Activated CD8-positive, alpha-beta memory T cell treated with anti-CD3 and anti-CD28 coated beads, Interleukin-2, amount 10 ng/mL, durations not matched to agents 7 days and 5 days (primary cell): ENCODE measurements at places on chromosomes 16 and 17.

GRCh38 chr17:8488491-8488890, 52.8 kb downstream of the NDEL1 start:
- no peak for DNase-seq

DNA sequence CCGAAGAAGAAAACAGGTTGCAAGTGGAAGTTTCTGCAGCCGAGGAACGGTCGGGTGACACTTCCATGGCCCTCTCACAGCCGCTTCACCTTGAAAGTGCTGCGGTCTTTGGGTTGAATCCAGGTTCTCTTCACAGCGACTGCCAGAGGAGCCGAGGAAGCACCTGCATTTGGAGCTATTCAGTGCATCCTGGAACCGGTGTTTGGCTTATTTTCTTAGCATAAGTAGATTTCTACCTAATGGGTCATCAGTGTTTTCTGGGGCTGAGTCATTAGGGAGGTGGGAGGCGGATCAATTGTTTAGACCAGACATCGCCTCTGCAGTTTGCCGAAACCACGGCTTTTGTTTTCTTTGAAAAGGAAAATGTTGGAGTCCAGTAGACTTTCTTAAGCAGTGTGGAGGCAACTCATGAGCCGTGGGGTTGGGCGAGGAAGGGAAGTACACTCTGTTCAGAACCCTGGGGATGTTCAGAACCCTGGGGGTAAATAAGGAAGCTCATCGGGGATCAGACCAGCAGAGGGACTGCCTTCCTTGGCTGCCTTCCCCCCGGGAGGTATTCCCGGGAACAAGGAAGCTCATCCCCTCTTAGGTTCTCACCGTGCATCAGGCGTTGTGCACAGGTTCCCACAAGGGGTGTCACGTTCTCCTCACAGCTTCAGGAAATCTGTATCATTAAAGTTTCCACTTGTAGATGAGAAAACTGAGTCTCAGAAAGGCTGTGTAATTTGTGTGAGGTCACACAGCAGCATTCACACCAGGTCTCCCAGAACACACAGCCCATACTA, 361.5 kb downstream of the SNX29 start:
- DNase-seq = no peak

DNA sequence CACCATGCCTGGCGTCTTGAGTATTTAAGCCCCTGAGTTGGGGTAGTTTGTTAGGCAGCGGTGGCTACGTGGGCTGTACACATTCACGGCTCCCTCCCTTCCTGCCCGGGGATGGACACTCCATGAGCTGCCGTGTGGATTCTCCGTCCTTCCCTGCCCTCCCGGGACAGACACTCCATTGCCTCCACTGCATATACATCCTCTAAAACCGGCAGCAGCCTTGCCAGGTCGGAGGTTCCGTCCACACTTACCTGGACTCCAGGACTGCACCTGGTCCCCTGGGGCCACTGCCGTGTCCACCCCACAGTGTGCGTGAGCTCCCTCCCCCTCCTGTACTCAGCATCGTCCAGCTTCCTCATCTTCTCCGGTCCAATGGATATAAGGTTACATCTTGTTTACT, 3.5 kb upstream of the SPATA2L start:
- no peak for DNase-seq

GRCh38 chr16:54936979-54937670, 6.5 kb downstream of the IRX5 start:
- no peak for DNase-seq

DNA sequence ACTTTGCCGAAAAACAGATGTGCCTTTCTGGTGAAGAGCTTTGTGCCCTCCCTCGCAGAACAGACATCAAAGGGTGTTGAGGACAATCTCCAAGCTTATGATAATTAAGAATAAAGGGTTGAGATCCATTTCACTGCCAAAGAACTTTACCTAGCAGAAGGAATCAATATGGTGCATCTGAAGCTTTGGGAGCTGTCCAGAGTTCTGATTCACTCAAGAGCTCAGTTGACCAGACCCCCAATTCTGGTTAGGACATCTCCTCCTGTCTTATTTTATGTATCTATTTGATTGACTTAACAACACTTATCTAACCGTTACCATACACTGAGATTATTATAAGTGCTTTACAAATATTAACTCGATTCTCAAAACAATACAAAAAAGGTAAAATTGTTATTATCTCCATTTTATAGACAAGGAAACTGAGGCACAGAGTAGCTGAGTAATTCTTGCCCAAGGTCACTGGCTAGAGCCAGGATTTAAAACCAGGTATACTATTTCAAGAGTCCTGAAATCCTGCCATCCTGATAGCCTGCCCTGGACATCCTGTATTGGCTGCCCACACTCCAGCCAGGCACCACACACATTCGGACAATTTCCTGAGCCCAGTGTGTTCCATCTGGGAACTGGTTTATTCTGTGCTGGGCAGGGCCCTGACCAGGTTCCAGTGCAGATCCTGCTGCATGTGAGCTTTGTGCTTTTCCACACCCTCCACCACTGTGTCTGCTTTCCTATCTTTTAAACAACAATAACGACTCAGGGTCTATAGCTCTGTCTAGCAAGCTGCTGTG, 29.8 kb downstream of the PITPNM3 start:
- no peak for DNase-seq

DNA sequence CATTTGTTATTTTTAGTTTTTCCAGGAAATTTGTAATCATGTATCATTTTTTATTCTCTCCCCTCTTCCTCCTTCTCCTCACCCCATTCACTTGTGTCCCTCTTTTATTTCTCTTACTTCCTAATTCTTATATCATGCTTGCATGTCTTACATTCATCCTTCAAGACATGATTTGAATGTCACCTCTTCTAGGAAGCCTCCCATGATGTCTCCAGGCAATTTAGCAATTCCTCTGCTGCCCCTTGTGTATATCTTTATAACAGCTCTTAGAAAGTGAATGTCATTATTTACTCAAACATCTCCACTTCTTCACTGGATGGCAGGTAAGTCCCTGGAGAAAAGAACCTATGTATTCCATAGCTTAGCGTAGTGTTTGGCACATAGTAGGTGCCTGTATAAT, 7.8 kb downstream of the HNF1B start:
- DNase-seq = no peak

DNA sequence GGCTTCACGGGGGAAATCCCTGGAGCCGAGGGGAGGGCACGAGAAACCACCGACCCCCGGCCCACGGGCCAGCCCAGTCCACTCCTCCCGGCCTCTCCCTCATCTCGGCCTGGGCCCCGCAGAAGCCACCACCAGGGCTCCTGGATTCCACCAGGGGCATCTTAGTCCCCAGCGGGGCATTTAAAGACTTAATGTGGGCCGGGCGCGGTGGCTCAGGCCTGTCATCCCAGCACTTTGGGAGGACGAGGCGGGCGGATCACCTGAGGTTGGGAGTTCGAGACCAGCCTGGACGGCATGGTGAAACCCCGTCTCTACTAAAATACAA, 24.1 kb upstream of the ABR start:
- no peak for DNase-seq

DNA sequence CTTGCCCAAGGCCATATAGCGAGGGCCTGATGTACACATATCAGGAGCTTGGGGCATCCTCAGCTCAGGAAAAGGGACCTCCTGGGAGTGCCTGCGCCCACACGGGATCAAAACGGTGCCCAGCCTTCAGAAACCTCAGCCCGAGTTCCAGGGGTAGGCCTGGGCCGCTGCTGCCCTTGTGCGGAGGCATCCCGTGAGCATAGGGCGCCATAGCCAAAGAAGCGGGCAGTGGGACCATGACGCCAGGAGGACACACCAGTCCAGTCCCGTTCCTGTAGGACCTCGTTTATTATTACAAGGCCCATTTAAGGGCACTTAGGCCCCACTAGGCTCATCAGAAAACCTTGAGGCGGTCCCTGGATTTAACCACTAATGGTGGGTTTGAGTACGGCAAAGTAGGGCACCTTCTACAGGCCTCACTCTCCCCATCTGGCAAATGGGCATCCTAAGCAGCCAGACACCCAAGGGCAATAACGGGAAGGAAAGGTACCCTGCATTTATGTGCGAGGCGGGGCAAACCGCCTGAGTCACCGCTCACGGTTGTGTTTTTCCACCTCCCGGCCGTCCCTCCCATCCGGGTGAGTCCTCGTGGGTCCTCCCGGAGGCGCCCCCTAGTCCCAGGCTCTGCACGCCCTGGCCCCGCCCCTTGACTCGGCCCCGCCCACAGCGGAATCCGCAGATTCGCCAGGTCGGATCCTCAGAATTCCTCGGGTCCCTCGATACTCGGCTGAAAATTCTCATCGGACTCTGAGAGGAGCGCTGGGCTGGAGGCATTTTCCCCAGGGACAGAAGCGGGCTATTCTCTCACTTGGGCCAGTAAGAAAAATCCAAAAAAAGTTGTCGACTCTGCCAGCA, 726 bp upstream of the SETD1A start:
- DNase-seq = peak; percentile 92

DNA sequence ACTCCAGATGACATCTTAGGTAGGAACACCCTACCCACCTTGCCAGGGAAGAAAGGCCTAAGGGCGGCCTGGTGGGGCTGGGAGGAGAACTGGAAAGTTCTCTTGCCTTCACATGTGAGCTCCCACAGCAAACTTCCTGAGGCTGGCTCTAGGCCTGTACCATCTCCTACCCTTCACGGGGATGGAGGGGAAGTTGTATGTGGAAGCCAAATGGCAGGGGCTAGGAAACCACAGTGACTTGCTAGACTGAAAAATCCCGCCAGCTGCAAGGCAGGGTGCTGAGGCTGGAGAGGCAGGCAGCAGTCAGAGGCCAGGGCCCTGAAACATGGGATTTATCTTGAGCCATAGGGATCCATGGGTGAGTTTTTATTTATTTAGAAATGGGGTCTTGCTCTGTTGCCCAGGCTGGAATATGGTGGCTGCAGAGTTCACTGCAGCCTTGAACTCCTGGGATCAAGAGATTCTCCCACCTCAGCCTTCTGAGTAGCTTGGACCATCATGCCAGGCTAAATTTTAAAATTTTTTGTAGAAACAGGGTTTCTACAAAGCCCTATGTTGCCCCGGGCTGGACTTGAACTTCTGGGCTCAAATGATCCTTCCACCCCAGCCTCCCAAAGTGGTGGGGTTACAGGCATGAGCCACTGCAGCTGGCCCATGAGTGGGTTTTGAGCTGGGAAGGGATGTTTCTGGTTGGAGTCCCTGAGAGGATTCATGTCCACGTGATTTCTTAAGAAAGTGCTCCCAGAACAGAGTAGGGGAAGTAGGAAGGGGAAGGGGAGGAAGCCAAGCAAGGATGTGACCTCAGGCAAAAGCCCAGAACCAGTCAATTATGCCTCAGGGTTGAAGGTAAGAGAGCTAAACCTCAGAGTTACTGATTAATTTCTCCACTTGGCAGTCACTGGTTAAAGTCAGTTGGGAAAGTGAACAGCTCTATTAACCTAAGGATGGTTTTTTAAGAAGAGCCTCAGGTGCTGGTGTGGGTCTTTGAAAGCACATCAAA, 4.0 kb upstream of the KAT8 start:
- DNase-seq = no peak

- DNase-seq = peak; percentile 89
Measured at GRCh38 chr16:67504031-67505021, 21.0 kb upstream of the AGRP start.

GRCh38 chr17:44549686-44550085, 7.6 kb upstream of the FZD2 start:
- no peak for DNase-seq

DNA sequence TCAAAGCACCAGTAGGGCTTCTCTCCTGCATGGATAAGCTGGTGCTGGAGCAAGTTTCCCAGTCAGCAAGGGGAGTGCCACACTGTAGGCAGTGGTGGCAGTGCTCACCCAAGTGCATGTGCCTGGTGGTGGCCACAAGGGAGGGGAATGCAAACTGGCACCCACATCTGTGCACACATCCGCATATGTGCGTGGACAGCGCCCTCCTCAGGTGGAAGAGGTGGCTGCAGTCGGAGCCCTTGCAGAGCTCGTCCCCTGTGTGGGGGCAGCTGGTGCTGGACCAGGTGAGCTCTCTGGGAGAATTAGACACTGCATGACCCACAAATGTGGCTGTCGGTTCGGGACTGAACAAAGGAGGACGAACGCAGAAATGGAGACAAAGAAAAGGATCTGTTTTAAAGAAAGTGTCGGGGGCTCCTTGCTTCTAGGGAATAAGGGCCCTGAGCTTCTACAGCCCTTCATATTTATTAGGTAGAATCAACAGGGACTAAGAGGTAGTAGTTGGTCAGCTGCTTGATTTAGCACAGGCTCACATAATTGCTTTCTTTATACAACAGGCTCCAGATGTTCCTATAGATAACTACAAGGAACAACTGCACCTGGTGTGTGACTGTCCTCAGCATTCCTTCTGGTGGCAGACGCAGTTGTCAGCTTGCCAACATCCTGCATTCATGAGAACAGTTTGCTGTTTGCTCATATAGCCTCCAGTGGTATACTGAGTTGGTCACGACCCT, 5.3 kb upstream of the ZNF689 start:
- peak; percentile 88 for DNase-seq

DNA sequence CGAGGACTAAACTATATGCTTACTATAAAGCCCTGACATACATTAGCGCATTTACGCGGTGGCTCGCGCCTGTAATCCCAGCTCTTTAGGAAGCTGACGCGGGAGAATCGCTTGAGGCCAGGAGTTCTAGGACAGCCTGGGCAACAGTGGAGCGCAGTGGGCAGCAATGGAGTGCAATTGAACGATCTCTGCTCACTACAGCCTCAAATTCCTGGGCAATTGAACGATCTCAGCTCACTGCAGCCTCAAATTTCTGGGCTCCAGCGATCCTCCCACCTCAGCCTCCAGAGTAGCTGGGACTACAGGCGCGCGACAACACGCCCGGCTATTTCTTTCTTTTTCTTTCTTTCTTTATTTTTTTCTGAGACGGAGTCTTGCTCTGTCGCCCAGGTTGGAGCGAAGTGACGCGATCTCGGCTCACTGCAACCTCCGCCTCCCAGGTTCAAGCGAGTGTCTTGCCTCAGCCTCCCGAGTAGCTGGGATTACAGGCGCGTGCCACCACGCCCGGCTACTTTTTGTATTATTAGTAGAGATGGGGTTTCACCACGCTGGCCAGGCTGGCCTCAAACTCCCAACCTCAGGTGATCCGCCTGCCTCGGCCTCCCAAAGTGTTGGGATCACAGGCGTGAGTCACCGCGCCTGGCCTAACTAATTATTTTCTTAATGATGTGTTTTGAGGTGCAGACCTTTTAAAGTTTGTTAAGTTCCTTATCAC, 506 bp upstream of the COG7 start:
- no peak for DNase-seq

GRCh38 chr17:80456465-80457235, 19.8 kb downstream of the NPTX1 start:
- DNase-seq = no peak

DNA sequence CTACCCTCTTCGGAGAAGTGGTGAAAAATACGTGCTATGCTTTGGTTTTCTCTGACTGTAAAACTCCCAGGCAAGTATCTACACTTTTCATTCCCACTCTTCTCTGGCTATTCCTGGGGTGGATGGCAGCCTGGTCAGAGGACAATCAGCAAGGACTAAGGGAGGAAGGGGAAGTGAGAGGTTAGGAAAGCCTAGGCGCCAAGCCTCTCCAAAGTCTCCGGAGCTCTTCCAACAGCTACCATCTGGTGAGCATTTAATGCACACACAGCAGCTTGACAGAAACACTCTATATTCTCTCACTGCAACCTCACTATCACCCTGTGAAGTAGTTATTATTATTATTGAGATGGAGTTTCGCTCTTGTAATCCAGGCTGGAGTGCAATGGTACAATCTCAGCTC, 65.1 kb downstream of the WSCD1 start:
- DNase-seq = no peak
